GM06990 (cell line): ENCODE measurements at places on chromosomes 3 and 15.

DNA sequence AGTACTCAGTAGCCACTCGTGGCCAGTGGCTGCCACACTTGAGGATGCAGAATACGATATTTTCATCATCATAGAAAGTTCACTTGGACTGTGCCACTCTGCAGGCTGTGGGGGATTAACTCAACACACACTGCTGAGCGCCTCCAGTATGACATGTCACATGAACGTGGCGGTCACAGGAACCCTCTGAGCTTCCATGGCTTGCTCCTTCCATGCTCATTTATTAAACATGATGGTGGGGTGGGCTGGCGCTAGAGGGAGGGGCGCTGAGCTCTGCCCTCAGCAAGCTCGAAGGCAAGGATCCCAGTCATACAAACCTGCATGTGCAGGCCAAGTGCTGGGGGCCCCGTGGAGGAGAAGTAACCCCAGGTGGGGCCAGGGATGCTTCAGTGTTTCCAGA, 85.5 kb downstream of the WNT7A start:
- DNase-seq: no peak

- no peak for DNase-seq
Measured at GRCh38 chr3:84885199-84885882, 73.4 kb upstream of the CADM2 start.

- DNase-seq: no peak
Measured at GRCh38 chr3:125110016-125110875, 54.4 kb upstream of the HEG1 start.

GRCh38 chr3:170044795-170045244, 7.0 kb downstream of the GPR160 start:
- DNase-seq: peak; percentile 82

DNA sequence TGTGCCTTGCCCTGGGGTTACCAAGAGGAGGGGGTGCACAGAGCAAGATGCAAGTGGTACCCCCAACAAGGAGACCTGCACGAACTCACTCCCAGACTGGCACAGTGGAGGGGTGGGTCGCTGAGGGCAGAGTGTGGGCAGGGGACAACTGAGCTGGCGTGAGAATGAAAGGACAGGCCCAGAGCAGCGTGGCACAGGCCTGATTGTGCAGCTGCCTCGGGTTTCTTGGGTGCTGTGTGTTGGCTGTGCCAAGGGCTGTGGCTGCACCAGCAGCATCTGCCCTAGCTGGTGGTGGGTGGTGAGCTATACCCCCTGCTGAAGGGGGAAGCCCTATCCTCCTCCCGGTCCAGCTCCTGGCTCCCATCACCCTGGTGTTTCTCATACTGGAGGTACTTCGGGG, 92.4 kb downstream of the TMEM266 start:
- no peak for DNase-seq
